ENCODE measurements at places on chromosomes 7 and 10.

- DNase-seq, result no peak
These were observed 45.5 kb upstream of the HELLS start for GRCh38 chr10:94500063-94500462.

DNA sequence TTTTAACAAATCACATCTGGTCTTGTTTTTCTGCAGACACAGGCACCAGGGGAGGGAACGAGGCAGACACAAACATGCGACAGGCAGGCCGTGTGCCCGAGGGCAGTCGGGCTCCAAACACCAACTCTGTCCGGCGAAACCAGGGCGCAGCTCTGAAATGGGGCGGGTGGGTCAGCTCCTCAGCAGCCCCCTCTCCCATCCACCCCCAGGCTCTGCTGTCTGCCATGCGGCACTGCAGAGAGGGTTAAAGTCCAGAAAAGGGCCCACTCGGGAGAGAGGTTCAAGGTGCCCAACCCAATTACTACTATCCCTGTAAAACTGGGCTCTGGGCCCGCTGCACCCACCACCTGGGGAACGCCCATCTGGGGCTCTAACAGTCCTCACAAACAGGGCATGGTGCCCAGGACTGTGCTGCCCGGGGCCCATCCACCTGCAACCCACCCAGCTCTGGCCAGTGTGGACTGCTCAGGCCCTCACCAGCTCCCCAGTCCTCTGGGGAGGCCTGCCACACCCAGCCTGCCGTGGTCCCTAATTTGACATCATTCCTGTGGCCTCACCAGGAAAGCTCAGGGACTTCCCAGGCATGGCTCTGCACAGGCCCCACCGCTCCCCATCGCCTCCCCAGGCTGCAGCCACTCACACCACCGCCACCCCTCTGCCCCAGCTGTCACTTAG, 18.7 kb downstream of the YKT6 start:
- DNase-seq, result no peak

- DNase-seq, result no peak
These were observed 252.0 kb upstream of the GRB10 start for GRCh38 chr7:51034521-51035264.

- peak; percentile 24 for DNase-seq
These were observed 21.0 kb upstream of the ASB15 start for GRCh38 chr7:123580406-123581161.

- DNase-seq, result no peak
These were observed 130.0 kb upstream of the BTBD16 start for GRCh38 chr10:122140941-122141623.

DNA sequence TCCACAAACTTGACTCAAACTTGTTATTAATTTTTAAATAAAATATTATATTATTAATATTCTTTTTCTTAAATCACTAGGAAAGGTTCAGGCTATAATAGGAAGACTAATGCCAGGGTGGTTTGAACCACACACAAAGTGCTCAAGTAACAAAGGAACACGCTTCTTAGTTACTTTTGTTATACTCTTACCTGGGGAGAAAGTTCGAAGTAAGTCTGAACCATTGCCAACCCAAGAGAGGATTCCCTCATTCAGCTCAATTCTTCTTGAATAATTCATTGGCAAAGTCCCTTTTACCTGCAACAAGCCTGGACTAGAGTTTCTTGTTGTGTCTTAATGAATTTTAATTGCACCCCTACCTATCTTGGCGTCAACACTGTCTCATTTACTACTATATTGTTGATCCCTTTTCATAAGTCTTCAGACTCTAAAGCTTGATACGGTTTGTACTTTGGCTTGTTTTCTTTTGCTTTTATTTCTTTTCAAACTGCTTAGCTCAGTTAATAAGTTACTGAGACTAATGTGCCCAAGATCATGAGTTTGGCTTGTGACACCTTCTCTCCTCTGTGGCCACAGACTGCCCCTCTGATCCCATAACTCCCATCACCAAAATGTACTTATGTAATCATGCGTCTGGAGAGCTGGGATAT, 10.2 kb upstream of the C10orf67 start:
- no peak for DNase-seq

DNA sequence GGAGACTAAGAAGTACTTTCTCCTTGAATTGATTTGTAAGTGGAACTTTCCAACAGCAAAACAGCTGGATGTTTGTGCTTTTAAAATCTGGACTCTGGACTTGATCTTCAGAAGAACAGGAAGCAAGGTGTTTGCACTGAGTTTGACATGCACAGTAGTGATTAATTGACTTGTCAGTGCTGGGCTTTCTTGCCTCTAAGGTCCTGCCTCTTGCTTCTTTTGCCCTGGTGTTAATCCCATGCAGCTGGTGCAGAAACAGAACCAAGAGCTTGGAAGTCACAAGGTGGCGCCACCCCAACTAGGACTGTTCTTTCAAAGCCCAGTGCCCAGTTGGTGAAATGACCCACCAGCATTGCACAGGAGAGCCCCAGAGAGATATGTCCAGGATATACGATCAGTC, 66.8 kb upstream of the SEPHS1 start:
- DNase-seq, result no peak

- no peak for DNase-seq
These were observed 28.9 kb upstream of the LMTK2 start for GRCh38 chr7:98077762-98078161.

- DNase-seq, result no peak
These were observed 99.9 kb downstream of the TRIL start for GRCh38 chr7:28858206-28858605.

DNA sequence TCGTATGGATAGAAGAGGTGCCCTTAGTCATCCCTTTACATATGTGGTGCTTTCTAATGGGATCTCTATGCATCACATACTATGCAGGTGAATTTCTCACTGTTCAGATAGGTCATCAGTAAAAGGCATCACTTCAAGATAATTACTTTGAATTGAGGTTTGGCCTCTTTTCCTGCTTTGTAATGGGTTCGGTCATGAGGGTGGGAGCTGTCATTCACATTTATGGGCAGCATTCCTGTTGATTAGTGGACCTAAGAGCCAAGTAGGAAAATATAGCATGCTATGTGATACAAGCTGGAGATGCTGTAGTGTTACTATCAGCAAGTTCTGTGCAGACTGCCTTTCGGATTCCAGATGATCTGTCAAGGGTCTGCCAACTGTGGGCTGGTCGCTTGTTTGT, 156.3 kb downstream of the LCOR start:
- DNase-seq, result no peak

- DNase-seq, result no peak
These were observed 199.4 kb downstream of the ELMO1 start for GRCh38 chr7:37249240-37249639.

DNA sequence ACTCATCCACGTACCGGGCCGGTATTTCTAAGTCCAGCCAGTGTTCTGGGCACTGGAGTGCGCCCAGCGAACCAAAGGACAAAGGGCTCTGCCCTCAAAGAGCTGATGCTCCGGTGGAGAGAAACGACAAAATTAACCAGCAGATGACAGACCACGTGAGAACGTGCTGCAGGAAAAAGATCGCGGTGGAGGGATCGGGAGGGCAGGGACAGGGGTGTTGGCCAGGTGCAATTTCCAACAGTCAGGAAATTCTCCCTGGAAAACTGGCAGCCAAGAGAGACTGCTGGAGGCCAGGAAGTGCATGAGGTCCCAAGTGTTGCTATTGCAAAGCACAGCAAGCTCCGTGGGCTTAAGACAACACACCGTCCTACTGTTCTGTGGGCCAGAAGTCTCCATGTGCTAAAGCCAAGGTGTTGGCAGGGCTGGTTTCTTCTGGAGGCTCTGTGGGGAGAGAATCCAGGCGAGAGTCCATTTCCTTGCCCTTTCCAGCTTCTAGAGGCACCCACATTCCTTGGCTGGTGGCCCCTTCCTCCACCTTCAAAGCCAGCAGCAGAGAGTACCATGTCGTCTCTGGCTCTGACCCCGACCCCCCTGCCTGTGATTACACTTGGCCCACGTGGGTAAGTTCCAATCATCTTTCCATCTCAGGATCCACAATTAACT, 21.3 kb upstream of the AMZ1 start:
- DNase-seq, result no peak

DNA sequence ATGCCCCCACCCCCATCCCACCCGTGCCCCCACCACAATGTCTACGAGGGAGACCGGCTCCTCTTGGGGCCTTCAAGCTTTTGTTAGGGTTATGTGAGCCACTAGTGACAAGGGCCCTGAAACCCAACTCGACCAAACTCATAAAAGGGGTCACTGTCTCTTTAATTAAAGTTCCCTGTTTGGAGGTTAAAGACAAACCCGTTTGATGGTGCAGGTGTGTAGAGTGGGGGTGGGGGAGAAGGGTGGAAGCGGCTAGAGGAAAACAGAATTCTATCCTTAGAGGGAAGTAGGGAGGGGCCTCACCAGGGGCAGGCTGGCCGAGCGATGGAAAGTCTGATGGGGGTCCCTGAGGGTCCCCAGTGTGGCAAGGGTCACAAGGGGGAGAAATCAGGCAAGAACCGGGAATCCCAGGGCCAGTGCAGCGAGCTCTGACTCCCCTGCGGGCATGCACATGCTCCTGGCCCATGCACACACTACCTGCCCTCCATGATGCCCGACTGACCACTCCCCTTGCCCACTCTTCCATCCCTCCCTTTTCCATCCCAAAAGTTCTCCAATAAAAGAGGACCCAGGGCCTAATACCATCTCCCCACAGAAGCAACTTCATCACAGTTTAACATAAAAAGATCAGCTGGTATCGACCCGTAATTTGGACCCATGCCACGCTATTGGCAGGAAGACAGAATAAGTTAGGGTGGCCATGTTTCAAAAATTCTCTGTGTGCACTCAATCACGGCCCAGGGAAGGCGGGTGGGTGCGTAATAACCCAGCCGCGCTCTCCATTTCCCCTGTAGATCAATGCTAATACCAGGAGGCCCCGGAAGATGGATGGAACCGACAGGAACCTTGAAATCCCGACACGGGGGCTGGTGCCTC, 35.9 kb upstream of the SLF2 start:
- no peak for DNase-seq

DNA sequence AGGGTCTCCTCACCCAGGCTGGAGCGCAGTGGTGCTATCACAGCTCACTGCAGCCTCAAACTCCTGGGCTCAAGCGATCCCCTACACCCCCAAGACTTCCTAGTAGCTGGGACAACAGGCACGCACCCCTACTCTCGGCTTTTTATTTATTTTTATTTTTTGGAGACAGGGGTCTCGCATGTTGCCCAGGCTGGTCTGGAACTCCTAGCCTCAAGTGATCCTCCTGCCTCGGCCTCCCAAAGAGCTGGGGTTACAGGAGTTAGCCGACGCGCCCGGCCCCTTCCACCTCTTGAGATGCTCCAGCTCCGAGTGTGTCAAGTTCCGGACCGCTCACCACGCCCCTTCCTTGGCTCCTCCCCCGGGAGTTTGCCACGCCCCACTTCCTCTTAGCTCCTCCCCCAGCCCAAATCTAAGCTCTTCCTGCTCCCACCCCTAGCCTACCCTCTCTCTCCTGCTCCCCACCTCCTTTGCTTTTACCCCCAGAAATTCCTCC, 6.3 kb downstream of the NAT16 start:
- no peak for DNase-seq

Data from posterior cingulate gyrus (tissue), 11 donors.